Esophagus muscularis mucosa (tissue), 4 donors: ENCODE measurements at places on chromosomes 16 and 17. TPM values are rescaled to one million over a fixed set of nuclear protein-coding genes. Genes with fewer than 3 reads are reported as not detected.

GRCh38 chr17:31596382-31597323 is 205.2 kb downstream of the RAB11FIP4 start:
- no peak for DNase-seq

DNA sequence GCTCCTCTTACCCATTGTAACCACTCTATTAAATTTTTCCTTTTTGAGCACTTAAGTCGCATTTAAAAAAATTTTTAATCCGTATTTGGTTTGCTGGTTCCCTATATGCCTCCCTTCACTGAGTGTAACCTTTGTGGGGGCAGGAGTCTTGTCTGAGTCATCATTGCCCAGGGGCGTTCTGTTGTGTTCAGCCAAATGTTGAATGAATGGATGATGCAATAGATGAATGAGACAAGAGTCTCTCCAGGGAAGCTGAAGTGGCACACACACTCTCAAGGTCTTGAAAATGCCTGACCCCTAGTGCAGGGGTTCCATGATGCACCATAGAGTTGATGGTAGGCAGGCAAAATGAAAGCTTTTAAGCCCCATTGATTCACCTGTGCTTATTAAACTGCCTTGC is 123.0 kb upstream of the RBFOX1 start:
- DNase-seq = no peak

GRCh38 chr17:46121841-46122485 is 71.3 kb downstream of the KANSL1 start:
- no peak for DNase-seq

DNA sequence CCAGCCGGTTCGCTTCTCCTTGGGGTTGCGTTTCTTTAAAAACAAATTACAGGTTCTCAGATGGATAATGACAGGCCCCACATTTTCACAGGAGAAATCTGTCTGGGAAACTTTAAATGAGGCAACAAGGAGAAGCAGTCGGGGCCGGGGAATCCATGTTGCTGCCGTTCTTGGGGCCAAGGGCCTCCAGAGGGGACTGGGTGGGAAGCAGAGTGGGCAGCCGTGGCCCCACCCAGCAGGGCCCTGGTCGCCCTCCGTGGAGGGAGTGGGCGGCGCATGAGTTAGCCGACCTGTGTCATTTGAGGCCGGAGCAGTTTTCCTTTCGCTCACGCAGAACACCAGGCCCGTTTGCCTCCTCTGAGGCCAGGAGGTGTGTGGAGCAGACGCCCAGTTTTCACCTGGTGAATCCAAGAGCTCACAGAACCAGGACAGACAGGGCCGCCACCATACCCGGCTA is 207.7 kb upstream of the CIBAR2 start:
- no peak for DNase-seq

GRCh38 chr16:19515757-19516156 is 6.1 kb downstream of the GDE1 start:
- DNase-seq = no peak

GRCh38 chr17:32719689-32720088 is 157.2 kb downstream of the MYO1D start:
- DNase-seq = no peak

DNA sequence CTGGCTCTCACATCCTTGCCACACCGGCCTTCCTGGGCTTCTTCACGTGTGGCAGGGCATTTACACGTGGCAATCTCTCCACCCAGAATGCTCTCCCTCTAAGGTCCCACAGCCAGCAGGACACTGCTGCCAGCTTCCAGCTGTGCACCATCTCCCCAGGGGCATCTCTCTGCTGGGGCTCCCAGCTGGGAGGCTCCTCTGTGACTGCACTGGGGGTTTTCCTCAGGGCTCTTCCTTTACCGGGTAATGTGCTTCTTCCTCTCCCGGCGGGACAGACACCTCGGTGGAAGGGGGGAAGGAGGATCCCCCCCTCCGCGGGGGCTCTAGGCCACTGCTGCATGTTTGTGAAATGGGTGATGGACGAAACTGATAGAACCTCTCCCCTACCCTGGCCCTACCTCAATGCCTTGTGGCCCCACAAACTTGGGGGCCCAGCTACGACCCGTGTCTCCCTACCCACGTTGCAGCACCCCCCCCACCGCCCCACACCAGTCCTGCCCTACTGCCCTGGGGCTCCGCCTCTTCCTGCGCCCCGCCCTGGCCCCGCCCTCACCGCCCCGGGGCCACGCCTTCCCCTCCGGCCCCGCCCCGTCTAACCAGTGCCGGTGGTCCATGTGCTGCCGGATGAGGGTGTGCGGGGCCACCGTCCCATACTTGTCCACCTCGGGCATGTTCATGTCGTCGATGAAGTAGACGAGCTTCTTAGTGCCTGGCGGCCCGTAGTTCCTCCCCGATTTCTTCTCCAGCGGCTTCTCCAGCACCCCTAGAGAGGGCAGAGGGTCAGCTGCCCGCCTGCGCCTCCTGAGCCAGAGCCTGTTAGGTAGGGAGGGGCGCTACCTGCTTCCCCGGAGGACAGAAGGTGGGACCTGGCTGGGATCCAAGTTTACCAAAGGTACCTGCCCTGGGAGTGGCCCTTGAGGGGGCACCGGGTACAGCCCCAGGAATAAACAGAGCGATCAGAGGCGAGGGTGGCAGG is 92.6 kb downstream of the DNAH17 start:
- DNase-seq = no peak

GRCh38 chr17:63963123-63963522 is 9.6 kb downstream of the SCN4A start:
- DNase-seq = no peak

DNA sequence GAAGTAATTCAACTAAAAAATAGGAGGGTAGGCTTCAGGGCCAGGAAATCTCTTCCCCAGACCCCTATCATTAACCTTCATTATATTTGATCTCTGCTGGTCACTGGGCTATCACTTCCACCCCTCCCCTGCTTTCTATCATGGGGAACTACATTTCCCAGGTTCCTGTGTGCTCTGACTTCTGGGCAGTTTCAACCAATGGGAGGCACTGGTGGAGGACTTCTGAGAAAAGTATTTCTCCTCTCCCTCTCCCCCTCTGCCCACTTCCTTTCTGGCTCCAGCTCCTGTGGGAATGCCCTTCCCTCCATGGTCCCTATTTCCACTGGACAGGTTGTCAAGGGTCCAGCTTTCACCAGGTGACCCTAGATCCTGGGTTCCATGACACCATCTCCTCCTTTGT is 364.4 kb downstream of the C16orf95 start:
- no peak for DNase-seq

GRCh38 chr17:55496094-55496881 is 15.0 kb downstream of the SMIM36 start:
- no peak for DNase-seq

DNA sequence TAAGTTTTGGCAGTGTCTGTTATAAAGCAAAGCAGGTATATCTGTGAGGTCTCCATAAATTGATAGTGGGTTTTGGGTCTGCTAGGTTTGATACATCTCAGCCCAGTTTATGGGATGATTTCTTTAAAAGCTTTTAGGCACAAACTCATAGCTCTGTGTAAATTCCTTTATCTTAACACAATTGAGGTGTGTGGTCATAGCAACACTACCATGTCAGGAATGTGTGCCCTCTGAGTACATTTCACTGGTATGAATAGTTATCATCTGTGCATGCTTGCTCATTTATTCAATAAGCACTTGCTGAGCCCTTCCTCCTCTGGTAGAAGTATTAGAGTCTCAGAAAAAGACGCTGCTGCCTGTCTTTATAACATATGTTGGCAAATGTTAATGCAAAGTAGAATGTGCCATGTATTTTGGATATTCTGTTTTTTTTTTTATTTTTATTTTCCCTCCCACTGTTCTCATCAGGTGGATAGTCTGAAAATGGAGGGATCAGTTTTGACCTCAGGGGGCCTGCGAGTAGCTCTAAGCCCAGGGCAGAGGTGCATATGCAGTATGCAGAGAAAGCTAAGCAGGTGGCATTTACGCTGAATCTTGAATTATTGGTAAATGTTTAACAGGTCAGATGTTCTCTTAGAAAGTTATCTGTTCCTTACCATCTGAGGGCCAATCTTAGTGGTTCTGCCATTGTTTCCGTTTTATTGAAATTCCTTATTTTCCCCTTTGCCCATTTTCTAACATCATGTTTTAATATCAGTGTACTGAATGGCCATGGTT is 90.7 kb downstream of the WNT3 start:
- no peak for DNase-seq

GRCh38 chr16:69589434-69590269 is 23.9 kb downstream of the NFAT5 start:
- no peak for DNase-seq

GRCh38 chr17:29133121-29133713 is 47.0 kb downstream of the MYO18A start:
- DNase-seq = no peak

The HBQ1 gene
- not detected for total RNA-seq

GRCh38 chr17:36070427-36070826 is 6.4 kb downstream of the CCL18 start:
- no peak for DNase-seq

- no peak for DNase-seq
Observed at GRCh38 chr17:1592751-1593629, 30.4 kb upstream of the PITPNA start.

DNA sequence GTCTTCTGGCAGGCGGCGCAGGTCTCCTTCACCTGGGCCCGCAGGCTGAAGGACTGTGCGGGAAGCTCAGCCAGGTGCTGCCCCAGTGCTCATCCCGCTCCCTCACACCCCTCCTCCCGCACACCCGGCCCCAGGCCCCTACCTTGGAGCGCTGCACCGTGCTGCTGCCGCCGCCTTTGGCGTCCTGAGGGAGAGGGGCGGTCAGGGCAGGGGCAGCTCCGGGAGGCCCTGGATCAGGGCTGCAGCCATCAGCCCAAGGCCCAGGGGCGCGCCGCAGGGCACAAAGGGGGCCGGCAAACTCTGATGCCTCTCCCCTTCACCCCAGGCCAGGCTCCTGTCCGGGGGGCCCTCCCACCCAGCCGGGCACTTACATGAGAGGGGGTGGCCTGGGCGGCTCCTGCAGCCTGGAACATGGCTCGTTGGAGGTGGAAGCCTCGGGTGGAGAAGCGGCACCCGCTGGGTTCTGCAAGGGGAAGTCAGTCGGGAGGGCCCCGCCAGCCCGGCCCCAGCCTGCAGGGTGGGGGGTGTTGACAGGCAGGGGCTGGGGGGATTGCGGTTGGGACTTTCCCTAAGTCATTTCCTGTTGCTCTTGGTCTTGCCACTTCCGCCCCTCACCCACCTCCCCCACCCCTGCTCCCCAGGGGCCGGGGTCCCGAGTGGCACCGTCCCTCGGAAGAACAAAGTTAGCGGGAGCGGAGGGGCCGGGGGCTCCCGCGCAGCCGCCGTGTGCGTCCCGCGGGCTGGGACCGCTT is 863 bp downstream of the LIMD2 start:
- no peak for DNase-seq

The HOXB2 gene
- total RNA-seq = 86.4 TPM

GRCh38 chr17:30831663-30832437 is at the start of gene ATAD5:
Gene ATAD5, plus strand, starts transcription at chr17:30831966. Its CDS starts 382 bp downstream, at chr17:30832348.
- DNase-seq = peak; percentile 95

- no peak for DNase-seq
Observed at GRCh38 chr17:81332914-81333528, 37.9 kb upstream of the SLC38A10 start.

GRCh38 chr17:68468788-68469187 is 11.5 kb upstream of the WIPI1 start:
- DNase-seq = no peak

The CYBC1 gene
- 71.6 TPM for total RNA-seq

The OR3A2 gene
- total RNA-seq = 0.65 TPM

DNA sequence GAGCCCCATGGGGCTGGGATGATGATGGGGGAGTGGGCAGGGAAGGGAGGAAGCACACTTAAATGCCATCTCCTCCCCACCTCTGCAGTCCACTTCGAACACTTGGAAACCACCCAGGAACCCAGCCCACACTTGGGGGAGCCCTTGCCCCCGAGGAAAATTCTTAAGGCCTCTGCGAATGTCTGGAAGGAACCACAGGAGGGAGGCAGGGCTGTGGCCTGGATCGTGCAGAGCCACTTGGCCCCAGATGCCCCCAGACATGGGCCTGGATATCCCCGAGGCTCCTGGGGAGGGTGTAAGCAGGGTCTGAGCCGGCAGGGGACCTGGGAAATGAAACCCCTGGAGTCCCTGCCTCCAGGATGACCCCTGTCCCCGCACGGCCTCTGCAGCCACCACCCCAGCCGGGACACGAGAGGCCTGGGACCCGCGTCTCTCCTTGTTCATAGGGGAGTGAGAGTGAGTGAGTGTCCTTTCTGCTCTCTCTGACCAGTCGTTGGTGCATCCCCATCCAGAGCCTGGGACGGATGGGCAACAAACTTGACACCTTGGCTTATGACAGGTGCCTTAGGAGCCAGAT is 11.8 kb upstream of the MTSS2 start:
- no peak for DNase-seq

DNA sequence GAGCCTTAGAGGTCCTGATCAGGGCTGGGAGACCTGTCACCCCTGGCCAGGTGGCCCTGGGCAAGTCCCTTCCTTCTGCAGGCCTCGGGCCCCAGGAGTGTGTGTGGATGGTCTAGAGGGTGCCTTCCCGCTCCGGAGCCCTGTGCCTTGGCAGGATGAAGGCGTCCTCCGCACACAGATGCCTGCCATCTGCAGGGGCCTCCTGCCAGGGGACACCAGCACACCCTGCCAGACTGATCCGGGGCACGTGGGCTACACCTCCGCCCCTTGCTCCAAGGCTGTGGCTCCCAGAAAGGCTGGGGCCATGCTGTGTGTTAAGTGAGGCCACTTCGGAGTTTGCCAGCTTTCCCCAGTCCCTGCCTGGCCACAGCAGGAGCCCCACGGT is 30.7 kb downstream of the NPTX1 start:
- DNase-seq = no peak

- no peak for DNase-seq
Observed at GRCh38 chr17:35740997-35741931, 9.8 kb downstream of the RASL10B start.
